ENCODE measurements at places on chromosomes 2 and 18.

- no peak for DNase-seq
Observed at GRCh38 chr2:29789911-29790485, 131.4 kb downstream of the ALK start.

DNA sequence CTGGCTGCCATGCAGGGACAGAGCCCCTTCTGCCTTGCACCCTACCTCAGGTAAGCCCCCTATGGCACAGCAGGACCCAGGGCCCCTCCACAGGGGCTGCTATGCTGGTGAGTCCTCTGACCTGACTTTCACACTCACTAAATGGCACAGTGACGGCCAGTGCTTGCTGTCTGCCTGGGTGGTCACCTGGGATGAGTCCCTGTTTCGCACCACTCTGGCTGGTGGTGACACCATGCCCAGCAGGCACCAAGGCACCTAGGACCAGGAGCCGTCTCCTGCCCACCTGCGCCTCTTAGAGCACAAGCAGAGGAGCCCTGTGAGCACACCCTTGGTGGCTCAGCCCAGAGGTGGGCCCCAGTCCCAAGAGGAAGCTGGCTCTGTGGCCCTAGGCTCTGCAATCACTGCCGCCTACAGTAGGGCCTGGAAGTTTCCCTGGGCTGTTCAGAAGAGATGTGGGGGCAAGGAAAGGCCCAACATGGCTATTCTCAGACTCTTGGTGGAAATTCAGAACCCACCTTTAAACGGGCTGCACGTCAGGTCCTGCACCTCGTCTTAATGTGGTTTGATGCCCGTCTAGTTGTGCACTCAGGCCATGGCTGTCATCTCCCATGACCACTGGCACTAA lies 96.0 kb downstream of the PLB1 start:
- no peak for DNase-seq

DNA sequence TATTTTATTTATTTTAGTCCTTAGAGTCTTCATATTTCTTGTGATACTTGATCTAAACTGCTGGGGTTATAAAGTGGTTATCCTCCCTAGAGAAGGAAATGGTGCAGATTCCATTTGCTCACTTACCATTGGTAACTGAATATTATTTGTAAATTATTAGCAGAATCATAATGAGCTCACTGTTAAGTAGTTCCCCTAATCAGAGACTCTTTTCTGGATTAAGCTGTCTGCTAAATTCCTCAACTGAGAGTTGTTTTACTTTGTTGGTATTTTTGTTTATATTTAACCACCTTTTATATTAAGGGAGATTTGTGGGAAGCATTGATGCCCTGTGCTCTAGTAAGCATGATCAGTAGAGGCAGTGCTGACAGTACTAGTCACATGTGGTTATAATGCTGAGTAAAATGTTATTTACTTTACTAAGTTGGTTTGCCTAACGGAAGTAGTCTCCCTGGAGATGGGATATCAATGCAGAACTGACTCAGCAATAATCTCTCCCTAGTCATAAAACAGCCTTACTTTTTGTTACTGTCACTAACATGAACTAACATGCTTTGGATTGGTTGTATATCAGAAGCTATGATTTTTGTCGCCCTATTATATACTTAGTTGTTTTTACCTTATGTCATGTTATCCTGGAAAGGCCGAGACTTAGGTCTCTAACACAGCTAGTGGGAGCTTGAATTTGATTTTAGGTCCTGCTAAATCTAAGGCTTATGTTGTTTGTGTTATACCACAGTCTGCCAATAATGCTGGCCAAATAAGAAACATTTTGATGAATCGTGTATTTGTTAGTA lies 166.7 kb downstream of the MCFD2 start:
- no peak for DNase-seq

- DNase-seq = no peak
Observed at GRCh38 chr2:143422681-143423080, 293.5 kb downstream of the ARHGAP15 start.
